ENCODE measurements at places on chromosomes 3 and 15.

- DNase-seq = no peak
Observed at GRCh38 chr15:99371180-99372103, 120.2 kb downstream of the LRRC28 start.

- no peak for DNase-seq
Observed at GRCh38 chr3:43505351-43505750, 116.5 kb downstream of the ANO10 start.

DNA sequence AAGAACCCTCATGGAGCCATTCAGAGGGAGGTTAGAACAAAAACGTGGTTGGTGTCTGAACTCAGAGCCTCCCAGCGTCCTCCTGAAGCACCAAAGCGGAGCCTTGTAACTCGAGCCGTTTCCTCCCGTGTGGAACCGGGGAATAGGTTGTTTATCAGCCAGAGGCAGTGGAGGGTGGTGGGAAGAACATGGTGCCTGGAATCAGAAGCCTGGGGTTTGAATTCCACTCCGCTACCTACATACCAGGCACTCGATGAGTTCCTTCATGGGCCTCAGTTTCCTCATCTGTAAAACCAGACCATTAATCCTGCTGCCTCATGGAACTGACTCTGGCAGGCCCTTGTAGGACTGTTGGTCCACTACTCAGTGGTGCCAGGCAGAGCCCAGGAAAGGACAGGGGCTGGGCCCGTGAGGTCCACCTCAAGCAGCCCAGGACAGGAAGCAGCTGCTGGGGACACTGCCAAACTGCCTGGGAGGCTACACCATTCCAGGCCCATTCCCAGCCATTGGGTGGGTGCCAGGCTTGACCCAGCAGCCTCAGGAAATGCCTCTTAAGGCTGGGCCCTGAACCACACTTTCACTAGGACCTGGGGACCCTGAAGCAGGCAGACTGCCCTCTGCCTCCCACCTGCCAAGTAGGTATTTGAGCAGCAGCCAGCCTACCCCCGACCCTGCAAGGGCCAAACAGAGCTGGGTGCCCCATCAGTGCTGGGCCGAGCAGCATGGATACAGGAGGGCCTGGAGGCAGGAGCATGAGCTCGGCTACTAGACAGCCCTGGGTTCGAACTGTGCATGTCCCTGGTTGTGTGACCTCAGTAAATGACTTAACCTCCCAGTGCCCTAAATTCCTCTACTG is 33.4 kb downstream of the PRKCD start:
- DNase-seq = no peak

- DNase-seq = no peak
Observed at GRCh38 chr3:32198714-32199113, 39.8 kb upstream of the CMTM8 start.

DNA sequence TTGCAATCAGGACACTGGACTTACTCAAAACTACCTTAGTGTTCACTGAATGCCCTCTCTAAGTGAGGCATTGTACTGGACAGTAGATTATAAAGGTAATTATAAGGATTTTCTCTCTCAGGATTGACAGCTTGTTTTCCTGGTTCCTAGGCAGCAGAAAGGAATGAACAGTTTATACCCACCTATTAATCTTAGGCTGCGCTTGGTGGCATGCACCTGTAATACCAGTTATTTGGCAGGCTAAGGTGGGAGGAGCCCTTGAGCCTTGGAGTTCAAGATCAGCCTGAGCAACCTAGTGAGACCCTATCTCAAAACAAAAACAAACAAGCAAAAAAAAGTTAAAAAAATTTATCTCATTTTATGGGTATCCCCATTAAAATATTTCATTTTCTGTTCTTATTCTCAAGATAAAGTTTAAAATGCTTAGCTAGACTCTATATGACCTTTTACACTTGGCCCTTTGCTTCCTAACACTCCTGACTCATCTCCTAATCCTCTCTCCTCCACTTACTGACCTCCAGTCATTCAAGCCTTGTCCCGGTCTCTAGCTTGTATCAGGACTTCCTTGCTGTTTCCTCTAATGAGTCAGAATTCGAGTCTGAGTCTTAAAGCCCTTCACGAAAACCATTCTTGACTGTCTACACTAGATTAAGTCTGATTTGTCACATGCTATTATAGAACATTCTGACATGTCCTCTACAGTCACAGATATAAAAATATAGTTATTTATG is 348.6 kb downstream of the NLGN1 start:
- DNase-seq = no peak

DNA sequence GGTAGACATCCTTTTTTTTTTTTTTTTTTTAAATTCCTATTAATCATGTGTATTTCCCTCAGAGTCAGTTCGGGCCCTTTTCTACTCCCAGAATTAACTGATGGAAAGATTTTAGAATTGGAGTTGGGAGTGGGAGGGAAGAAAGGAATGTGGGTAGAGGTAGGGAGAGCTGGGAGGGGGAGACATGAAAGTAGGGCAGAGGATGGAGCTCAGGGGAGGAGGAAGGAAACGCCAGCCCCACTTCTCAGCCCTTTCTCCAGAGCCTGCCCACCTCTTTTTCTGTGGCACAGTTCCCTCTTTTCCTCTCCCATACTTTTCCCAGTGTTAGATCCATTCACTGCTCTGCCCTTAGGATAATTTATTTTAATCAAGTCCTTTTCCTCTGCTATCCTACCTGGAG is 129.4 kb downstream of the VPS8 start:
- DNase-seq = no peak

GRCh38 chr3:156761713-156762451 is 64.3 kb upstream of the LEKR1 start:
- DNase-seq = no peak

DNA sequence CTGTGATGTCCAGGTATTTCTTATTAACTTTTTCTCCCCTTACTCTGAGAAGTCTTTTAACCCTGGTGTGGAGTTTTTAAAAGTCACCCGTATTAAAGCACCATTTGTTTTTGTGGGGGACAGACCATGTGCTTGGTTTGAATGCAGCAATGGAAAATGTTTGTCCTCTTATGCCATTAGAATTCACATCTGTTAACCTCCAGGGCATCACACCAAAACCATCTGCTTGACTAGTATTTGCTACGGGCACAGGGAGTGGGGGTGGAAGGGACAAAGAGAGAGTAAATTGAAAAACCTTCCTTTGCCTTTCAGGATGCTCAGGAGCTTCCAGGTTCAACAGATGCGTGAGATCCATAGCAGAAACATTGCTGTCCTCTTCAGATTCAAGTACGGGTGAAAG is 61.4 kb upstream of the GOLGA8B start:
- DNase-seq = no peak

DNA sequence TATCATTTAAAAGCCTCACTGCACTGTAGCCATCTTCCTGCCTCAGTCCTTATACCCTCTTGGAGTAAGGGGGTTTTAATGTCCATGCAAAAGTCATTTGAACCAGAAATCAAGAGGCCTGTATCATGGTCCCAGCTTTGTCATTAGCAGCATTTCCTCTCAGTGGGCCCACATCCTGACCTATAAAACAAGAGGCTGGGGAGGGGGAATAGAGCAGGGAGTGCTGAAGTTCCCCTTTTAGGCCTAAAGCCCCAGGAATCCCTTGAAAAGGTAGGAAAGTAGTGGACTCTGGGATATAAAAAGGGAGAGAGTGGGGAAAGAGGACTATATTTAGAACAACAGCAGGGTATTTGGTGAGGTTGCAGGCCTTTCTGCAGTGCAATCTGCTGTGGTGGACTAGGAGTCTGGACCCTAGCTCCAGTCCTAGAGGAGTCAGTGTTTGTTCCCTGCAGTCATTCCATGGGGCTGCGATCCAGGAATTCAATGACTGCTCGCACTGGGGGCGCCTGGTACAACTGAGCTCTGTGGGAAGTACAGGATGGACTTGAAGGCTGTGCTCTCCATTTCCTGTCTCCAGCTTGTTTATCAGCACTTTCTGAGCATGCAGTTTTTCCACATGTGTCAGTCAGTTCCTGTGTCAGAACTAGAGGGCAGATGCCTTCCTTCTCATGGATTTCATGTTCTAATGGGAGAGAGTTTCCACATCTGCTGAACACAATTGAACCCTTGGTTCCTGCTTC is 46.8 kb downstream of the PDHB start:
- DNase-seq = no peak

DNA sequence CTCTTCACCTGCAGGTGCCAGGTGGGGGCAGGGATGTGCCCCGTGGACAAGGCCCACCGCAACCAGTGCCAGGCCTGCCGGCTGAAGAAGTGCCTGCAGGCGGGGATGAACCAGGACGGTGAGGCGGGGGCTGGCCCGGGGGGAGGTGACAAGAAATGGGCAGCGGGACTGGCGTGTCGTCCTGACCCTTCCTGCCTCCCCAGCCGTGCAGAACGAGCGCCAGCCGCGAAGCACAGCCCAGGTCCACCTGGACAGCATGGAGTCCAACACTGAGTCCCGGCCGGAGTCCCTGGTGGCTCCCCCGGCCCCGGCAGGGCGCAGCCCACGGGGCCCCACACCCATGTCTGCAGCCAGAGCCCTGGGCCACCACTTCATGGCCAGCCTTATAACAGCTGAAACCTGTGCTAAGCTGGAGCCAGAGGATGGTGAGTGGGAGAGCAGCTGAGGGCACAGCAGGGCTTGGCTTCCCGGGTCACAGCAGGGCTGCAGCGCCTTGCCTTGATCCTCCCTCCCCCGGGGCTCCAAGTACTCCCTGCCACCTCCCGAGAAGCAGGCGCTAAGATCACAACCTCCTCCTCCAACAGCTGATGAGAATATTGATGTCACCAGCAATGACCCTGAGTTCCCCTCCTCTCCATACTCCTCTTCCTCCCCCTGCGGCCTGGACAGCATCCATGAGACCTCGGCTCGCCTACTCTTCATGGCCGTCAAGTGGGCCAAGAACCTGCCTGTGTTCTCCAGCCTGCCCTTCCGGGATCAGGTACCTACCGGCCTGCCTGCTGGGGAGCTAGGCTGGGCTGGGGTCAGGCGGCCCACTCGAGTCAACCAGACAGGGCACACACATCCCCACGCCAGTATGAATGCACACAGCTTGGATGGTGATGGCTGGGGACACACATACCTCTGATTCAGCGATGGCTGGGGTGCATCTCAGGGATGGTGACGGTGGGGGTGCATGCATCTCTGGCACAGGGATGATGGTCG is 1.7 kb downstream of the NR2E3 start:
- DNase-seq = no peak

DNA sequence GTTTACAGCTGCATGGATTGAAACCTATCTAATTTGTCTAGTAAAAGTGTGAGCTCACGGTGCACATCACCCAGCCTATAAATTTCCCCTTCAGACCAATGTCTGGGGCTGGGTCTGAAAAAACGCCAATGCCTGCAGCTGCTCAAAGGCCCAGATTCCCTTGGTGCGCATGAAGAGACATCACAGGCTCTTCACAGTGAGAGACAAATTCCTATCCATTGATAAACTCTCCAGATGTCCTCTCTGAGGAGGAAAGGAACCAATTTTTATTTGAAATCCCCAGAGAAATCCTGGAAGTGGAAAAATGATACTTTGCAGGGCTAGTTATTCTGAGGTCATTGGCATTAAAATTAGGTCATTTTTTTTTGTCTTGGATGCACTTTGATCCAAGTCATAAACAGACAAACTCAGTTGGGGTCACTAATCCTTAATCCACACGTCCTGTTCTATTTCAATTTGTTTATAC is 360.5 kb downstream of the EPHA3 start:
- DNase-seq = no peak

GRCh38 chr3:9056581-9056980 is 93.3 kb upstream of the RAD18 start:
- DNase-seq = no peak

GRCh38 chr15:70664494-70664893 is 98.9 kb downstream of the UACA start:
- no peak for DNase-seq
